ENCODE measurements at places on chromosomes 7 and 10.

DNA sequence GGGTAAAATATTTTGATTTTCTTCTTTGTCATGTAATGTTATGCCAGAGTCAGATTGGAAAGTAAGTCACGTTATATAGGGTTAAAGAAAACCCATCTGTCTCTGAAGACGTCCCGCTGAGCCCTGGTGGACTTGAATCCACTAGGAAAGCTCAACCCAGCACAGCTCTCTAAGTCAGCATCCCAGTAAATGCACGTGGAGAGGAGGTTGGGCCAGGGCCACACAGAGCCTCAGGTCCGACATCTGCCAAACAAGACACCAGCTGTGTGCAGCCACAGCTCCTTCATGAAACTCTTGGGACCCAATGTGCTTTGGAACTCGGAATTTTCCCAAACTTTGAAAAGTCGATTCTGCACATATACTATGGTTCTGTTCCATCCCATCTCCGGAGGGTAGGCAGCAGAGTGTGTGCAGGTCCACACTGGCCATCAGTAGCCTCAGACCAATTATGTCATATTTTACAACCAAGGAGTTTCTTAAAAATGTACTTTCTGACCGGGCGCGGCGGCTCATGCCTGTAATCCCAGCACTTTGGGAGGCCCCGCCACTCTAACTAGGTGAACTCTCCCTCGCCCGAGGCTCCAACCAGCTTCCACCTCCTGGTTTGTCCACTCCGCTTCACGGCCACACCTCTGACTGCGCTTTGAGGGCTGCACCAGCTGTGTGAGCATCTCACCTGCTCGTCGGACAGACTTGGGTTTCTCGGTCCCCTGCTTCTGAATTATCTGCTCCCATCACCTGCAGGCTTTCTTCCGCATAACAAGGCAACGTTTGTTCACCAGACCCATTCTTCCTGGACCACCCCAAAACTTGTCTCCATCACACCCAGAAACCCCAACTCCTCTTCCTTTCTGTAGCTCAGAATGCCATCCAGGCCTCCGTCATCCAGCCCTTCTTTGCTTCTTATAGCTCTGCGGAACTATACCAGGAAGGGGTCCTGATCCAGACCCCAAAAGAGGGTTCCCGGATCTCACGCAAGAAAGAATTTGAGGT lies 29.7 kb upstream of the DNAJB6 start:
- no peak for DNase-seq

GRCh38 chr10:98407017-98407743 lies 7.8 kb downstream of the PYROXD2 start:
- DNase-seq: no peak

- DNase-seq: no peak
Observed at GRCh38 chr7:96182424-96183158, 139.3 kb downstream of the SLC25A13 start.

DNA sequence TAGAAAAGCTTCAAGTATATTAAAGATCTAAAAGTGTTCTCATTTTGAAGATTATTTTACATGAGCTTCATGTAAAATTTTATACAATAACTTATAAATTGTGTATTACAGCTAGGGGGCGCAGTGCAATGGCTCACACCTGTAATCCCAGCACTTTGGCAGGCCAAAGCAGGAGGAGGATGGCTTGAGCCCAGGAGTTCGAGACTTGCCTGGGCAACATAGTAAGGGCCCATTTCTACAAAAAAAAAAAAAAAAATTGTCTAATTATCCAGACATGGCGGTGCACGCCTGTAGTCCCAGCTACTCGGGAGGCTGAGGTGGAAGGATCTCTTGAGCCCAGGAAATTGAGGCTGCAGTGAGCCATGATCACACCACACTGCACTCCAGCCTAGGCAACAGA lies 16.6 kb downstream of the ACBD5 start:
- DNase-seq: no peak

DNA sequence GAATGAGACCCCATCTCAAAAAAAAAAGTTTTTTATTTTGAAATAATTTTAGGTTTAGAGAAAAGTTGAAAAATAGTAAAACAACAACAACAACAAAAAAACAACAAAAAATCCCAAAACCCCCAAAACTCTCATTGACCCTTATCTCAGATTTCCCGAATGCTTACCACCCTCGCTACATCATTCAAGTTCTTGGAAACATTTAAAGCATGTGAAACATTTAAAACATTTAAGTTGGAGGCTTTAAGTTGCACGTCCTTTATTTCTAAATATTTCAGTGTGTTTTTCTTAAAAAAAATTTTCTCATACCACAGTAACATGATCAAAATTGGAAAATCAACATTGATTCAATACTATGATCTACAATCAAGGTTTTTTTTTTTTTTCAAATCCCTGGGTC lies 382 bp upstream of the ARMS2 start:
- no peak for DNase-seq

GRCh38 chr7:154530136-154530535 lies 472.8 kb downstream of the PAXIP1 start:
- DNase-seq: no peak

GRCh38 chr10:88473989-88474883 lies 108.9 kb downstream of the RNLS start:
- DNase-seq: no peak

DNA sequence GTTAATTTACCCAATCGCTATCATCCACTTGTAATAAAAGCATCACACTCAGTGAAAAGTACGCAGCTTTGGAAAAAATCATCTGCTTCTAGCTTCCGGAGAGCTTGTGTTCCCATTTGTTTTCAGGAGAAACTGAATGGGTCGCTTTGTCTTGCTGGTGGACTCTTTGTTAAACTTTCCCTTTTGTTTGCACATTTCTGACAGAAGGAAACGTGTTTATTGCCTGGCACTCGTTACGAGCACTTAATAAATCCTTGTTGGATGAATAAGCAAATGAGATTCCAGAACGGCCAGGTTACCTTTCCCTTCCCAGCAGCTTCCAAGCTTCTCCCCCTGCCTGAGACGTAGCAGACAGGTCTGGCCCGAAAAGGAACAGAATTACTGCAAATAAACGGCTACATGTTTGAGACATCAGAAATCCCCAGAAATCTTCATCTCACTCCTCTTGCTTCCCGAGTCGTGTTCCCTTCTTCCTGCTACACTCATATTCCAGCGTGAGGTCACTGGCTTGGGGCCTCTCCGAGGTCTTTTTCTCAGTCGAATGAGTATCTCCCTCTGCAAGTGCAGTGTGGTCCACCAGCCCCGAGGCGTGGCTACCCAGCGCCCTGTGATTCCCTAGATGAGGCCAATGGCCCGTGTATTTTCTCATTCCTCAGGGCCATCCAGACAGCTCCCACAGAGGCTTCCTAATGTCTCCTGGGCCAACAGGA lies 167.2 kb downstream of the FRMD4A start:
- DNase-seq: no peak

DNA sequence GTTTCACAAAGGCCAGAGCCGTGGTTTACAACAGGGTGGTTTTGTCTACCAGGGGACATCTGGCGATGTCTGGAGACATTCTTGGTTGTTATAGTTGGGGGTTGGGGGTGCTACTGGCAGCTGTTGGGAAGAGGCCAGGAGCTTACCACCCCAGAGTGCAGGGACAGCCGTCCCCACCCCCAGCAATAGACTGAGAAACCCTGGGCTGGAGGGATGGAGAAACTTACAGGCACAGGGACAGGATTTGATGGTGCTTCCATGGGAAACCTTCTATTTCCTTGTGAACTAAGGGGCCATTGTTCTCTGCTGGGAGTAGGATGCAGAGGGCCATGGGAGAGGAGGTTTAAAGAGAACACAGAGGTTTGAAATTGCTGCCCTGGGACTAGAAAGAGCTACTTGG lies 10.9 kb downstream of the ADCK2 start:
- DNase-seq: no peak

- DNase-seq: no peak
Observed at GRCh38 chr7:131288450-131288849, 39.2 kb upstream of the MKLN1 start.

- DNase-seq: no peak
Observed at GRCh38 chr10:33871061-33871956, 536.8 kb upstream of the NRP1 start.

DNA sequence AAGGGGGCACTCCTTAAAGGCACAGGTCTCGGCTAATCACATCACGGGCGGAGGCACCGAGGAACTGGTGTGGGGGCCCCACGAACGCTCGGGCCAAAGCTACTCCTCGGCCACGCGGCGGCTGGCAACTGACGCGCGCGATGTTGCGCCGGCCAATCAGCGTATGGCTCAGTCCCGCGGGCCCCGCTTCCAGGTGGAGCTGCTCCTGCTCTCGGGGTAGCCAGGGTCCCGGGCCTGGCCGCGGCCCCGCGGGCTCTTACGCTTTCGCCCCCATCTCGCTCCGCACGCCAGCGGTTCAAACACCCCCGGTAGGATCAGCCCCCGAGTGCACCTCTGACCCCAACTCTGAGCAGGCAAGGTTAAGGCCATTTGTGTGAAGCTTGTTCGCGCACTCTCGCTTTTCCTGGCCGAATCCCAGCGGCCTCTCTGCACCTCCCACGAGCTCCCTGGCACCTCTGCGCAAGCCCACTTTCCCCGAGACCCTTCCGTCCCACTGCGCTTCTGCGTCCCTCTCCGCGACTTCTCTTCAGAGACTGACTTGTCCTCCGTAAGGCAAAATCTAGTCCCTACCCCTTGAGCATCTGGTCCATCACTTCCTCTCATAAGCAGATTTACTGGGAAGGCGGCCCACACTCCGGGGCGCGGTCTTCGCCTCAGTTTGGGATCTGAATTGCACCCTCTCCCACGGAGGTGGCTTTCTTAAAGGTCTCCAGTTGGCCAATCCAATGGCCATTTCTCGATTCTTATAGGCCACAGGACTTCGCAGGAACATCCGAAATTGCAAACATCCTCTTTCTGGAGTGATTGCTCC lies 200.9 kb upstream of the TBX20 start:
- no peak for DNase-seq

GRCh38 chr7:6268907-6269306 lies 3.5 kb downstream of the CYTH3 start:
- no peak for DNase-seq
